ENCODE measurements at places on chromosomes 4 and X. TPM values are rescaled to one million over a fixed set of nuclear protein-coding genes. Genes with fewer than 3 reads are reported as not detected.
A peak's percentile ranks its signal among the peaks of the same experiment; 100 is the strongest.

DNA sequence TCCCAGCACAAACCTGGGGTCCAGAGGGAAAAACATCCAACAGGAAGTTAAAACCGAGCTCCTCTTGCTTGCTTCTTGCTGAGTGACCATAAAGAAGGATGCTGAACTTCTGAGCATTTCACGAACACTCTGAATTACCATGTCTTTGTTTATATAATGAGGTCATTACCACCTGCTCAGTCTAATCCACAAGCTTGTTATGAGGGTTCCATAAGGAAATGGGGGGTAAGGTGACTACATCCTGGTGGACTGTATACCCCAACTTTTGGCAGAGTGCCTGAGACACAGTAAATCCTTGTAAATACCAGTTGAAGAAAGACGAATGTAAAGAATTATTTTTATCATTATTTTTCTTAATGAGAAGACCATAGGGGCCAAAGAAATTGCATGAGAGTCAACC, 16.8 kb downstream of the CCDC149 start:
- no peak for DNase-seq

Gene ZBTB49
- total RNA-seq, result 4.0 TPM

GRCh38 chr4:1903035-1903434, 31.8 kb downstream of the NSD2 start:
- DNase-seq, result no peak

- no peak for DNase-seq
Observed at GRCh38 chr4:74990276-74990875, 57.5 kb downstream of the PARM1 start.

DNA sequence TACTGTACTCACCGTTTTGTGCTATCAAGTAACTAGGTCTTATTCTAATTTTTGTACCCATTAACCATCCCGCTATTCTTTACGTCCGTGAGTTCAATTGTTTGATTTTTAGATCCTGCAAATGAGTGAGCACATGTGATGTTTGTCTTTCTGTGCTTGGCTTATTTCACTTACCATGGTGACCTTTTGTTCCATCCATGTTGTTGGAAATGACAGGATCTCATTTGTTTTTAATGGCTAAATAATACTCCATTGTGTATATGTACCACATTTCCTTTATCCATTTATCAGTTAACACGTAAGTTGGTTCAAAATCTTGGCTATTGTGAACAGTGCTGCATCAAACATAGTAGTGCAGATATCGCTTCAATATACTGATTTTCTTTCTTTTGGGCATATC, 48.3 kb downstream of the USP9X start:
- no peak for DNase-seq

DNA sequence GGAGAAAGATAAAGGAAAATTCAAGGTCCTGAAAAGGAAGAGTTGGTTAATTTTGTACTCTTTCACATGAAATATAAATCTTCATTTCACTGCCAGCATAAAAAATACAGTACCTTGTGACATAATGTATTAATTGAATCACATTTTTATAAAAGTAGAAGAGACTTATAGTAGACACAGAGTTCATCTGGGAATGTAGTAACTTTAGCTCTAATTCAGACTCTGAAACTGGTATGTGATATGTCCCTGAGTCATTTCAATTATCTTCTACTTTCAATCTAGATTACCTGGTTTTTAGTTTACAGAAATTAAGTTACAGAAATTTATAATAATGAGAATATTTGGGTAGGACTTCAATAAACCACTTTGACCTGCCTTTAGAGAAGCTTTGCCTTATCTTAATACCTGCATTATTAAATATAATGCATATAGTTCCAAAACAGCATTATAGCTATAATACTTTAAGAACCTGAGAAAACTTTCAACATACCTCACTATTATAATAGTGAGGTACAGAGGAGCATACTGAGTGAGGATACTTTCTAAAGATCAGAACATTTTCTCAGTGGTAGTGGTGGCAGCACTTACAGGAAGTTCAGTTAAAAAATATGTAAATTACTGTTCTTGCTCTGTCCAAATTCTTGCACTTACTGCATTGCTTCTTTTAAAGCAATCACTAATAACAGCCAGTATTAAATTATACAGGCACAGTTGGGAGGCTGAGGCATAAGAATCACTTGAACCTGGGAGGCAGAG, 11.2 kb downstream of the NEK1 start:
- no peak for DNase-seq

DNA sequence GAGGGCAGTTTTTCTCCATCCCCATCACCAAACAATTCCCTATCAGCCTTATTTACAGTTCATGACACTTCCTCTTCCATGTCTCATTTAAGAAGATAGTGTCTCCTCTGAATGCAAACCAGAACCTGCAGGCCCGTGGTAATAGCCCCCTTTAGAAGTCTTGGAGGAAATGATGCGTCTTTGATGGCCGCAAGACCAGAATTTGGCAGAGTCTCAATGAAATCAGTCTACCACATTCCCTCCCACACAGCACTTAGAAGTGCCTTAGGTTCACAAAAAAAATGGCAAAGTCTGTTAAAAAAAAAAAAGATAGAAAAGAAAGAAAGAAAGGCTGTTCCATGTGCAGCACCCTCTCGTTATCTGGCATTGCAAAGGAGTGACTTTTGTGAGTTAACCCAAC, 2.1 kb upstream of the KDR start:
- DNase-seq, result no peak

- DNase-seq, result no peak
Observed at GRCh38 chr4:179097741-179098140, 1655.5 kb upstream of the AGA start.

Gene GLRA3
- total RNA-seq, result not detected

- no peak for DNase-seq
Observed at GRCh38 chr4:20645236-20645635, 55.0 kb upstream of the PACRGL start.

DNA sequence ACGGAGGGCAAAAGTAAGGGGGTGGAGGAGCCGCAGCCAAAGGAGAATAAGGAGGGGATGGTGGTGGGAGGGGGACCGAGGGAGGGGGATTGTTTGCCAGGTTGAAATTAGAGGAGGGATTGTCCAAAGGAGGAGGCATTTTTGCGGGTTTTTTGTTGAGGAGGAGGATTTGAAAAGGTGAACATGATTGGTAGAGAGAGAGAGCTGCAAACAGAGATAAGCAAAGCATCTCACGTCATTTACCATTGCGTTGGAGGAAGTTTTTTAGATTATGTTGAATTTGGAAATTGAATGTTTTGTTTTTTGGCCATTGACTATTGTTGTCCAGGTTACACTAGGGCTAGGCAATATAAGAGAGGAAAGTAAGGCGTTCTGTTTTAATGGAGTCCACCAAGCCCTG, 54.5 kb upstream of the ABCB7 start:
- no peak for DNase-seq

Gene GRID2
- total RNA-seq, result 0.05 TPM

DNA sequence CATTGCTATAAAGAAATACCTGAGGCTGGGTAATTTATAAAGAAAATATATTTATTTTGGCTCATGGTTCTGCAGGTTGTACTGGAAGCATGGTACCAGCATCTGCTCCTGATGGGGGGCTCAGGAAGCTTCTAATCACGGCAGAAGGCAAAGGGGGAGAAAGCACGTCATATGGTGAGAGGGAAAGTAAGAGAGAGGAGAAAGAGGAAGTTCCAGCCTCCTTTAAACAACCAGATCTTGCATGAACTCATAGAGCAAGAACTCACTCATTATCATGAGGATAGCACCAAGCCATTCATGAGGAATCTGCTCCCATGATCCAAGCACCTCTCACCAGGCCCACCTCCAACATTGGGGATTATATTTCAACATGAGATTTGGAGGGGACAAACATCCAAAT, 125.0 kb upstream of the GRPR start:
- DNase-seq, result no peak

DNA sequence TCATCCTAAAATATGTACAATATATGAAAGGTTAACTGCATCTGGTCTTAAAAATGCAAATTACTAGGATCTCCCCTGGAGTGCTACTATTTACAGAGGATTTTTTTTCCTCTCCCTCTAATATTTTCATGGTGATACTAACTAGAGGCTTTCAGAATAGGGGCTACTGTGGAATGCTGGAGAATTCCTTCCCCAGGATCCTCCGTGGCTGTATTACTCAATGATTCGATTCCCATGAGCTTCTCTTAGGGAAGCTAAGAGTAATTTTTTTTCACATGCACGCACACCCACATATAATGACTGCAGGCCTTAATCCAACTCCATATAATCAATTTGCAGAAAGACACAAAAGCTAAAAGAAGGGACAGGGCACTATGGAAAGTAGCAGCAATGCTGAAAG, 184.7 kb downstream of the ARHGAP6 start:
- no peak for DNase-seq

- no peak for DNase-seq
Observed at GRCh38 chr4:89447543-89447942, 139.9 kb upstream of the GPRIN3 start.

DNA sequence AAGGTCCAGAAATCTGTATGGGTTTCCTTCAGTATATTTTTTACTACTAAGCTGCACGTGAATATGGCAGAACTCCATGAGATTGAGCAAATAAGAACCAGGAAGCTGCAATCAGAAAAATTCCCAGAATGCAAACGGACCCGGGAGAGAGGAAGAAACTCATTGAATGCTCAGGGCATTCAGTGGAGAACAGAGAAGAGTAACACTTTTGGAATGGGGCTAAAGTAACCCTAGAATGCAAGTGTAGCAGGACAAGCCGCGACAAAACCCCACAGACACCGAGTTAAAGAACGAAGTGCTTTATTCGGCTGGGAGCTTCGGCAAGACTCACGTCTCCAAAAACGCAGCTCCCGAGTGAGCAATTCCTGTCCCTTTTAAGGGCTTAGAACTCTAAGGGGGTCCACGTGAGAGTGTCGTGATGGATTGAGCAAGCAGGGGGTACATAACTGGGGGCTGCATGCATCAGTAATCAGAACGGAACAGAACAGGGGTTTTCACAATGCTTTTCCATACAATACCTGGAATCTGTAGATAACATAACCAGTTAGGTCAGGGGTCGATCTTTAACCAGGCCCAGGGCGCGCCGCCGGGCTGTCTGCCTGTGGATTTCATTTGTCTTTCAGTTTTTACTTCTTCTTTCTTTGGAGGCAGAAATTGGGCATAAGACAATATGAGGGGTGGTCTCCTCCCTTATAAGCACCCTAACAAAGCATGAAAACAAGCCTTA, 56.4 kb downstream of the RAB28 start:
- DNase-seq, result peak; percentile 25

- no peak for DNase-seq
Observed at GRCh38 chr4:126725906-126726305, 906.9 kb upstream of the INTU start.

Gene SMPX
- total RNA-seq, result 661 TPM

GRCh38 chr4:183627979-183628588, 30.9 kb downstream of the RWDD4 start:
- no peak for DNase-seq

Gene JCHAIN
- 6.5 TPM for total RNA-seq

Gene CYSLTR1
- total RNA-seq, result 0.92 TPM

- DNase-seq, result no peak
Observed at GRCh38 chr4:135840781-135841180, 1639.2 kb upstream of the PABPC4L start.

Gene GEMIN8
- total RNA-seq, result 9.3 TPM

GRCh38 chr4:26275281-26275680, 45.5 kb upstream of the RBPJ start:
- no peak for DNase-seq

DNA sequence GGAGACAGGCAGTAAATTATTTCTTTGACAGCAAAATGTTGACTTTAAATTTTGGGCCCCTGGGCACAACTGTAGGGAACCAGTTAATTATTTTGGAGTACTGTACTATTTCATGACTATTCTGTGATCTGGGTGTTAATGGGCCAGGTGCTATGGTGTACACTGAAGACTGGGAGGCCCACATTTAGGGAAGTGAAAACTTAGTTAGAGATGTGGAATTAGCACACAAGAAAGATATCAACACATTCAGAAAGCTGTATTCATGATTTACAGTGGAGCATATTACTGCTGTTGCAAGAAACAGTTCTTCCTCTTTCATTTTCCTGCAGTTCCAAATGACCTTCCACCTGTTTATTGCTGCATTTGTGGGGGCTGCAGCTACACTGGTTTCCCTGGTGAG, 12.4 kb downstream of the PLP1 start:
- no peak for DNase-seq

GRCh38 chr4:158912390-158912789, 143.6 kb downstream of the FNIP2 start:
- DNase-seq, result no peak

GRCh38 chr4:112485930-112486329, 30.1 kb downstream of the NEUROG2 start:
- no peak for DNase-seq

GRCh38 chr4:136241221-136241986, 1290.9 kb downstream of the PCDH18 start:
- DNase-seq, result no peak

Gene FAM241A
- total RNA-seq, result 8.8 TPM

GRCh38 chrX:23783589-23784469, 856 bp downstream of the SAT1 start:
- DNase-seq, result no peak

- peak; percentile 73 for DNase-seq
Observed at GRCh38 chr4:8167815-8168214, 9.2 kb upstream of the ABLIM2 start.

Gene USP26
- total RNA-seq, result not detected

- DNase-seq, result no peak
Observed at GRCh38 chrX:65602221-65602560, 65.3 kb upstream of the MSN start.

DNA sequence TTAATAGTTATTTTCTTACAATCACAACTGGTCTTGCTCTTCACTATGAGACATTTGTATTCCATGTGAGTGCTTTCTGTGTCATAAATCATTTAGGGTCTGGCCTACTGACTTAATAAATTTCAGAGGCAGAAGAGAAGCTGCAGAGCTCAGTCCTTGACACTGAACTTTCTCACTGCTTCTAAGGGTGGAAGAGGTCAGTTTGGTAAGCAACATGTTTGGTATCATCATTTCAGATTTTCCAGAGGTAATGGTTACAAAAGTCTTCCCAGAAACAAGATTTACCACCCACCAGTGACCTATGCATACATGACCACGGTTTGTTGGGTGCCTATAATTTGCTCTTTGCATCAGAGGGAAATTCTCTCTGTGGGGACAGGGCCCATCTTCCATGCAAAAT, 148.6 kb downstream of the NR3C2 start:
- DNase-seq, result no peak

GRCh38 chr4:111788099-111788498, 357.2 kb upstream of the FAM241A start:
- DNase-seq, result no peak

- no peak for DNase-seq
Observed at GRCh38 chr4:37699868-37700481, 13.8 kb upstream of the RELL1 start.

Gene PAGE1
- total RNA-seq, result not detected

GRCh38 chr4:42844422-42845070, 48.0 kb upstream of the GRXCR1 start:
- no peak for DNase-seq

- DNase-seq, result no peak
Observed at GRCh38 chr4:147550626-147551246, 66.5 kb upstream of the TMEM184C start.

Gene TRPC3
- 0.14 TPM for total RNA-seq
